Karpas-422 (cell line): ENCODE measurements at places on chromosomes 5 and 9. TPM values are rescaled to one million over a fixed set of nuclear protein-coding genes. Genes with fewer than 3 reads are reported as not detected.

- no peak overlapping the region; the same call in 1 of the 2 replicates for H3K27ac ChIP-seq
- no peaks in the 10 kb centered on the region for H3K27me3 ChIP-seq
- DNase-seq, result no peak
- H3K4me3 ChIP-seq, result peak overlapping the region; percentile 62
Measured at GRCh38 chr5:177132136-177133095, 1.2 kb upstream of the NSD1 start.

DNA sequence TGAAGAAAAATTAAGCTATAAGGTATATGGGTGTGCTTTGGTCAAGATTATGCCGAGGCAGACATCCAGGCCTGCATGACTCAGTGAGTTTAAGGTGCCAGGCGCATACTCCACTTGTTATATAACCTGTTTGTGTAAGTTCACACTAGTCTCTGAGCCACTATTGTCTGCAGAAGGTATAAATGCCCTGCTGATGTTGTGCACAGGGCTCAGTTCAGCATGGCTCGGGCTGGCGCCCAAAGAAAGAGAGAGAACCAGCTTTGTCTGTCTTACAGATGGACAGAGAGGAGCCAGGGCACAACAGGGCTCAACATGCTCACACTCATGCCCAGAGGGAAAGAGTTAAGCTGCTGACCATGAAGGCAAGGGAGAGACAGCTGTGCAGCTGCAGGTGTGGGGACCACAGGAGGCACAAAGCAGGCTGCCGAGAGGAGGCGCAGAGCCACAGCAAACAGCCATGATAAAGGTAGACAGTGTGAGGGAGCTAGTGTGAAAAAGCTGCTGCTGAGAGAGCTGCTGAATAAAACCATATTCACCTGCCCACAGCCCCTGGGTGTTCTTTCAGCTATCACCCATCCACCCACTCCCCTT, 1587.6 kb upstream of the C9orf72 start:
- DNase-seq, result no peak
- no peaks in the 10 kb centered on the region for H3K36me3 ChIP-seq
- H3K27me3 ChIP-seq, result no peaks in the 10 kb centered on the region
- no peak overlapping the region for H3K27ac ChIP-seq
- no peaks in the 10 kb centered on the region for H3K4me1 ChIP-seq

DNA sequence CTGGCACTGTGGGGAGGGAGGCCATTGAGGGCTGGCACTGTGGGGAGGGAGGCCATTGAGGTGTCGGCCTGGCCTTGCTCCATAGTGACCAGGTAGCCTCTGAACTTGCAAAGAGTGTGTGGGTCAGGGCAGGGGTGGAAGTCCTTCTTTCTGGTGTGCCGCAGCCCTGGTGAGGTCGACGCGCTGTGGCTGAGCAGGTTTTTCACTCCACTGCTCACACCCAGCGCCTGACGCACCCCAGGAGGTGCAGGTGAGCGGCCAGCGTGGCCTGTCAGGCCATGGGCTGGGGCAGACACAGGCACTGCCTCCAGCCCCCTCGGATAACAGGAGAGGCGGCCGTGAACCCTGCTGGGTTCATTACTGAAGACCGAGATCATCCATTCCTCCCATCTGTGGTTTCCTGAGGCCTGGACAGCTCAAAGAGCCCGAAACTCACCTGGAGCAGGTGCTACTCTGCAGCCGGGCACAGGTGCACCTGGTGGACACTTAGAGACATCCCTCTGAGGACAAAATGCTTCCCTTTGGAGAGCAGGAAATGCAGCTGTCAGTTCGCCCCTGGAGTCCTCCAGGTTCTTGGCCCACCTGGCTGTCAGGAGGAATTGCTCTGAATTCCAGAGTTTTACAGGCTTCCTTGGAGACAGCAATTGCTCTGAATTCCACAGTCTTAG, 32.4 kb downstream of the LHX3 start:
- H3K4me3 ChIP-seq, result no peak overlapping the region
- no peaks in the 10 kb centered on the region for H3K27me3 ChIP-seq
- peaks cover 16% of the 10 kb centered on the region for H3K4me1 ChIP-seq
- no peaks in the 10 kb centered on the region for H3K36me3 ChIP-seq
- H3K27ac ChIP-seq, result no peak overlapping the region
- no peak for DNase-seq

GRCh38 chr9:94140791-94141790, 56.8 kb downstream of the PTPDC1 start:
- H3K4me3 ChIP-seq, result no peak overlapping the region
- no peak overlapping the region for H3K27ac ChIP-seq
- DNase-seq, result no peak
- no peaks in the 10 kb centered on the region for H3K36me3 ChIP-seq
- H3K27me3 ChIP-seq, result no peaks in the 10 kb centered on the region

GRCh38 chr5:138685193-138685745, 68.0 kb upstream of the CTNNA1 start:
- no peak overlapping the region for H3K27ac ChIP-seq
- H3K36me3 ChIP-seq, result no peaks in the 10 kb centered on the region
- H3K27me3 ChIP-seq, result no peaks in the 10 kb centered on the region
- H3K4me3 ChIP-seq, result no peak overlapping the region

GRCh38 chr5:9498541-9499497, 47.1 kb downstream of the SEMA5A start:
- H3K4me1 ChIP-seq, result no peaks in the 10 kb centered on the region
- no peaks in the 10 kb centered on the region for H3K36me3 ChIP-seq
- H3K27me3 ChIP-seq, result no peaks in the 10 kb centered on the region
- no peak overlapping the region for H3K4me3 ChIP-seq
- no peak overlapping the region for H3K27ac ChIP-seq
- DNase-seq, result peak; percentile 41

DNA sequence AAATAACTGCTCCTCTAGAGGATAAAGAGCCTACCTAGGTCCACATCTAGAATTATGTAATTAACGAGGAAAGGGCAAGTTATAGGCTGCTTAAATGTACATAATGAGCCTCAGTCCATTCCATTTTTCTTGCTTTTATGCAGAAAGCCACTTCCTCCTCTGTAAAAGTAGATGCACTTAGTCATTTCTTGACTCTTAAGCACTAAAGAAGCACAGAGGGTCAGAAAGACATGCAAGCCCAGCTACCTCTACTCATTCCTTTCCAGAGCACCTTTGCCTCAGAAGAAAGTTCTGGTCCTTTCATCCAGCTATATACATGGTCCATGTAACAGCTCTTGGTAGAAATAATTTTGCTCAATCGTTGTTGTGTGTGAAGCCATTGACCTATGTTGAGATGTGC, 308.0 kb upstream of the NREP start:
- H3K36me3 ChIP-seq, result no peaks in the 10 kb centered on the region
- no peak overlapping the region for H3K4me3 ChIP-seq
- no peaks in the 10 kb centered on the region for H3K4me1 ChIP-seq
- no peak for DNase-seq
- no peak overlapping the region for H3K27ac ChIP-seq

- H3K4me1 ChIP-seq, result no peaks in the 10 kb centered on the region
- H3K27ac ChIP-seq, result no peak overlapping the region
- H3K36me3 ChIP-seq, result no peaks in the 10 kb centered on the region
- H3K4me3 ChIP-seq, result no peak overlapping the region
- peak; percentile 75 for DNase-seq
- no peaks in the 10 kb centered on the region for H3K27me3 ChIP-seq
Measured at GRCh38 chr5:152349683-152350526, 55.2 kb downstream of the NMUR2 start.

DNA sequence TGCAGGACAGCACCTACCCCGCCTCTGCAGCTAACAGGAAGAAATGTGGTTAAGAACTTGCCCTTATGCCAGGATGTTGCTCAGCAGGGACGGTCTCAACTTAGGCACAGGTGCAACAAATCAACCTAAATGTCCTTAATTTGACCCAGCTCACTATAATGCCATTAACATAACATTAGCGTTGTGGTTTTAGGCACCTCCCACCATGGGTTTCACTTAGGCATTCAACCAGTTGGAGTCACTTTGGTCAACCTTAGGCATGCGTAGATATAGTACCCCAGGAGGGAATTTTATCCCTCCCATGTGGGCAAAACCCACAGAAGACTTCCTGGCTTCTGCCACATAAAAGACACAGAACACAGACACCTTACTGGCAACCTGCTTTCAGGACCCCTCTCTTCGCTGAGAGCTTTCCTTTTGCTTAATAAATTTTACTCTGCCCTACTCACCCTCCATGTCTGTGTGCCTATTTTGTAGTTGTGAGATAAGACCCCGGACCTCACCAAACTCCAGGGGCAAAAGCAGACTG, 8.7 kb upstream of the ERAP1 start:
- H3K4me3 ChIP-seq, result peak overlapping the region; percentile 46; the same call in 1 of the 2 replicates
- H3K27me3 ChIP-seq, result no peaks in the 10 kb centered on the region; the same call in 1 of the 2 replicates
- no peaks in the 10 kb centered on the region for H3K36me3 ChIP-seq
- H3K27ac ChIP-seq, result no peak overlapping the region

- H3K4me3 ChIP-seq, result no peak overlapping the region
- peaks cover 3% of the 10 kb centered on the region; the same call in 1 of the 2 replicates for H3K4me1 ChIP-seq
- no peaks in the 10 kb centered on the region for H3K36me3 ChIP-seq
- no peaks in the 10 kb centered on the region for H3K27me3 ChIP-seq
Measured at GRCh38 chr9:35277171-35277520, 115.3 kb downstream of the UNC13B start.

GRCh38 chr9:86670536-86670935, 276.8 kb downstream of the GAS1 start:
- no peak overlapping the region for H3K4me3 ChIP-seq
- no peak overlapping the region for H3K27ac ChIP-seq

DNA sequence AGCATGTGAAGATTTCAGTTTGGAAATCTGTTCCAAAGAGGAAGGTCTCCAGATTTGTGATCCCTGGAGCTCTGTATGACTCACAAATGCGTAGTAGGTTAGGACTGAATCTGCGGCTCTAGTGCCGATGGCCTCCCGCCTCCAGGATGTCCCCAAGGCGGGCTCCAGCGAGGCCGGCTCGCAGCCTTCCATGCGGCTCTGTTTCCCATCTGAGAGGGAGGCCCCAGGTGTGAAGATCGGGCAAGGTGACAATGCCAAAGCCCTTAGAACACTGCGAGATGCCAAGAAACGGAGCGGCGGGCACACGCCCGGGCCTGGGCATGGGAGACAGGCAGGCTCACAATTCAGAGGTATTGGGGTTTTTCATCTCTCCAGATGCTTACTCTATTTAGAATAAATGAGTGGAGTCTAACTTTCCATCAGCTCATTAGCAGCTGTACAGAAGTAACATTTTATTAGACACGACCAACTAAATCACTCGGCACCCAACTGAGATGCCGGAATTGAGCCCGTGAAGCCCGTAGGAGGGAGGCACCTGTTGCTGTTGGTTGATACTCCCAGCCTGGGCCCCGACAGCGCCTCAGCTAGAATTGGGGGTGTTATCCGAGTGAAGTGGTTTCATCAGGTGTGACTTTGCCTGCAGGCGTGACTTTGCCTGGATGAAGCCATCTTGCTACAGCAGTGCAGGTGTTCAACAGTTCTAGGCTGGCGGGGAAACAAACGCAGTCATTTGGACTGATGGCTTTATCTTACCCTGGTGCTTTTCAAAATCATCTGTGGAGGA, 7.4 kb upstream of the MRPS2 start:
- no peaks in the 10 kb centered on the region for H3K36me3 ChIP-seq
- DNase-seq, result no peak

GRCh38 chr5:154145268-154145667, 45.3 kb upstream of the GALNT10 start:
- no peaks in the 10 kb centered on the region for H3K4me1 ChIP-seq
- no peaks in the 10 kb centered on the region for H3K27me3 ChIP-seq
- H3K36me3 ChIP-seq, result no peaks in the 10 kb centered on the region
- H3K27ac ChIP-seq, result no peak overlapping the region
- no peak overlapping the region for H3K4me3 ChIP-seq
- no peak for DNase-seq

DNA sequence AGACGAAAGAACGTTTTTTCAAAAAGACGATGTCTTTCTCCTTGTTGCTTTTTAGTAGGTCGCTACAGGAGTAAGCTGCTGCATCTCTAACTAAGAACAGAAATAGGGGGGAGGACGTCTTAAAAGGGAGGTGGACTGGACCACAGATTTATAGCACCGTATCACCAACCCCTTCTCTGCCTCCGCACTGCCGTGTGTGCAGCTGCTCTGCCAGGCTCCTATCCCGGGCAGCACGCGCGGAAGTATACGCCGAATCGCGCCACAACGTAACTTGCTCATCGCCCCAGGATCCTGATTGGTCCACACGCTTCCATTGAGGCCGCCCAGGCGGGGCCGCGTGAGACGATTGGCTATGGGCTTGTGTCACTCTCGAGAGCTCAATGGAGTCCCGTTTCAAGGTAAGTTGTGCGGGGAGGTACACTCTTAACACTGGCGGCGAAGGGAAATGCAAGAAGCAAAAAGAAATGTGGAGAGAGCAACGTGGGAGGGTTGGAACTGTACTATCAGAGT, at the start of gene ELAVL2:
Gene ELAVL2, minus strand, starts transcription at position 121 of the 510 bp plus-strand sequence. CDS start 64,006 bp downstream, outside the sequence.
- no peaks in the 10 kb centered on the region for H3K36me3 ChIP-seq
- DNase-seq, result no peak
- no peak within 1 kb of the TSS for H3K27ac ChIP-seq
- H3K4me3 ChIP-seq, result no peak within 1 kb of the TSS
- no peaks in the 10 kb centered on the region for H3K4me1 ChIP-seq

- H3K36me3 ChIP-seq, result no peaks in the 10 kb centered on the region
- H3K4me3 ChIP-seq, result no peak overlapping the region
- H3K27ac ChIP-seq, result no peak overlapping the region
- H3K4me1 ChIP-seq, result no peaks in the 10 kb centered on the region
- no peak for DNase-seq
- H3K27me3 ChIP-seq, result no peaks in the 10 kb centered on the region
Measured at GRCh38 chr5:90940227-90940995, 381.8 kb downstream of the ADGRV1 start.

DNA sequence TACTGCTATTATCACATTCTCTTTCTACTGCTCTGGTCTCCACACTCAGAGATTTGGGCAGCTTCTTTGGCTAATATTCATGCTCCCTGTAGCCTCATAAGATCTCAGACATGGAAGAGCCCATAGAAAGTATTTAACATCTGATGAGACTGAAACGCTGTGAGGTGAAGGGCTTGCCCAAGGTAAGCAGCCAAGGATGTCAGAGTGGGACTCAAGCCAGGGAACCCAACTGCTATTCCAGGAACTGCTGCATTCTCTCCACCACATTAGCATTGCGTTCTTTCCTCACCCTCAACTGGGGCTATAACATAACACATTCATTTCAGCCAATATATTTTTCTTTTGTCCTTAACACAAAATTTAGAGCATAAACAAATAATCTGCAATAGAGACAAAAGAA, 3.8 kb downstream of the ADRB2 start:
- peak overlapping the region; percentile 78 for H3K4me3 ChIP-seq
- H3K36me3 ChIP-seq, result no peaks in the 10 kb centered on the region
- H3K4me1 ChIP-seq, result peaks cover 86% of the 10 kb centered on the region
- DNase-seq, result no peak

DNA sequence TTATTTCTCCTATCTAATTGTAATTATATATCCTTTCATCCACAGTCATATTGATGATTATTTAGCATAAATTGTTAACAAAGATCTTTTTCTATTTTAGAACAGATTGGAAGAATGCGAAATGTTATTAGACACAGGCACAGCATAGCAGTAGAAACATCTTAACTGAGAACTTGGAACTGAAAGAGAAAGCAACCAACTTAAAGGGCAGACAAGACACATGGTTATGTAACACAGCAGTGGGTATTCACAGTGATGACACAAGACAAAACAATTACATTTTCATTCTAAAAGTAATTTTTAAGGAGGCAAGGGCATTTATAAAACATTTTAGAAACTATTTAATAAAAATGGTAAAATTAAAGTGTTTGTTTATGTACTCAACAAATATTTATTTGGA, 57.7 kb upstream of the MEF2C start:
- DNase-seq, result no peak
- H3K36me3 ChIP-seq, result no peaks in the 10 kb centered on the region
- H3K4me3 ChIP-seq, result no peak overlapping the region

- H3K36me3 ChIP-seq, result no peaks in the 10 kb centered on the region
- no peaks in the 10 kb centered on the region for H3K27me3 ChIP-seq
- DNase-seq, result no peak
Measured at GRCh38 chr5:115194676-115195075, 25.0 kb upstream of the TRIM36 start.

The TAF11L8 gene
- not detected in 2 replicates for total RNA-seq

The ERAP2 gene
- total RNA-seq, result 33.7 and 60.5 TPM in 2 replicates

The RLN1 gene
- total RNA-seq, result 0.37 TPM in 1 of 2 replicates, not detected in the other

The PAXX gene
- total RNA-seq, result 20.1 and 62.6 TPM in 2 replicates

The ZNF618 gene
- total RNA-seq, result not detected in 2 replicates

The CDX1 gene
- not detected in 2 replicates for total RNA-seq

The CCL21 gene
- total RNA-seq, result not detected in 2 replicates
